Activated T-cell treated with anti-CD3 and anti-CD28 coated beads, Interleukin-2, amount 50 U/mL, for 1 hour (primary cell): ENCODE measurements at places on chromosomes 3 and 15.

DNA sequence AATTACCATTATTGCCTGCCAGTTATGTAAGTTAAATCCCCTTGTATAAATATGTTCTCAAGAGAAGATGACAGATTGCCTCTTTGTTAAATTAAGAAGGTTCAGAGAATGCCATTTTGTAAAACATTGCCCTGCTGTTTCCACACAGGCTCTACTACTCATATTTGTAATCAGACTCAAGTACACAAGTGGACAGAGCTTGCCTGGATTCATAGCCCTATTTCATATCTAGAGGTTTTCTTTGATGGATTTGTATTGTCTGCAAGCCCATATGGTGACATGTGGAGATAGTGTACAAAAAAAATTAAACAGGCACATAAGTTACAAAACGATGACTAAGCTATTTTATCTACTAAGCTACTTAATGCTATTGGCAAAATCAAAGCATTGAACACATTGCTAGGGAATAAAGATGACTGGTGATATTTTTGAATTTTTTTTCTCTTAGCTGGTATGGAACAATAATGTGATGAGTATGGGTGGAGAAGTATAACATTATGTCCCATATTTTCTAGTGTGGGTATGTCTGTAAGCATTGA is 1286.6 kb upstream of the ALCAM start:
- DNase-seq, result no peak

DNA sequence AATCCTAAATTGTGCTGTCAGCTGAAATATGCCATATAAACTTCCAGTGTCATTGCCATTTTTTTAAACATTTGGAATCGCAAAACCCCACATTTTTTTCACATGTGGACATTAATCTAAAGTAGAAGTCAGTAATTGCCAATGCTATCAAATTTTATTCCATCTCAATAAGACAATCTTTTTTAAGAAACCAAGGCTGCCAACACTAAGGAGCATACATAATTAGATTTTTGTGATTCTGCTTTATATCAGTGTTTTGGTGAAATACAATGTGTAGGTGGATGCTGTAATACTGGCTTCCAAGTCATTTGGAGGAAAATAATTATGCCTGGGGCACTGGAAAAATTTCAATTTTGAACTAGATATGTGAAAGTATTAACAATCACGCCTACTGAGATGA is 256.7 kb downstream of the ZPLD1 start:
- no peak for DNase-seq

DNA sequence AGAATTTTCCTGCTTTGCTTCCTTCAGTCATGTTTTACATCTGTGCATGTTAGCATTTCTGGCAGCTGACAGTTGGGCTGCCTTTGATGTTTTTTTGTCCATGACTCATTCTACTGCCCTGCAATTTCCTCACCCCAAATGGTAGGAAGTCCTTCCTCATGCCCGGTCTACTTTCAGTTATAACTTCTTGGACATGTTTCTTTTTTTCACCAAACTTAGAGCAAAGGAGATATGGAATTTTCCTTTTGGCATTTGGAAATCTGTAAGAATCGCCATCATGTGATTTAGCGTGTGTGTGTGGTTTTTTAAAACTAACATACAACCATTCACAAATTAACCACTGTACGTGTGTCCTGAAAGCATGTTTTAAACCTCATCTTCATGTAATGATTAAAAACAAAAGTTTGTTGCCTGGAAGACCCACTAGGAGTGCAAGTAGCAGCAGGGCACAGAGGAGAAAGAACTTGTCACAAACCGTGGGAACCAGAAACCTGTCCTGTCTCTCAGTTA is 430.7 kb upstream of the CFAP20DC start:
- DNase-seq, result no peak

DNA sequence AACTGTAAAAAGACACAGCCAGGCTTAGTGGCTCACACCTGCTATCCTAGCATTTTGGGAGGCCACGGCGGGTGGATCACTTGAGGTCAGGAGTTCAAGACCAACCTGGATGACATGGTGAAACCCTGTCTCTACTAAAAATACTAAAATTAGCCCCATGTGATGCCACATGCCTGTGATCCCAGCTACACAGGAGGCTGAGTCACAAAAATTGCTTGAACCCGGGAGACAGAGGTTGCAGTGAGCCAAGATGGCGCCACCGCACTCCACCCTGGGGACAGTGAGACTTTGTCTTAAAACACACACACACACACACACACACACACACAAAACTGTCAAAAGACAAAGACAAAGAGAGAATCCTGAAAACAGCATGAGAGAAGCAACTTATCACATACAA is 18.0 kb downstream of the SPCS1 start:
- DNase-seq, result no peak

DNA sequence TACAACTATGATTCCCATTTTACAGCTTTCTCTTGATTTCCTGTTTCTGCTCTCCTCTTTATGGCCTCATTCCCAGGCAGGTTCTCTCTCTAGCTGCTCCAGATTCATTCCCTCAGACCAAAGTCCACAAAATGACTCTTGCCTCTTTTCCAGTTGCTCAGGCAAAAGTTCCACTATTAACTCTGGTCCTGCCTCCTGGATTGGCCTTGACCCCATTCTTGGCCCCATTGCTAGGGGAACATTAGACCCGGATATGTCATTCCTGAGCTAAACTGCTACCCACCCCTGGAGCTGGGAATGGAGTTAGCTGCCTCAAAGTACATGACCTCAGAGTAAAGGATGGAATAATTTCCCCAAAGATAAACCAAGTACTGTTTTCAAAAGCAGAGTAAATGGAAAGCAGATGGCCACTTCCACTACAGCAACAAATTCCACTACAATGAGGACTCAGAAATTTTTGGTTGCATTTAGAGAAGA is 73.0 kb upstream of the GAP43 start:
- DNase-seq, result no peak

- DNase-seq, result no peak
Observed at GRCh38 chr15:90862964-90863778, 5.2 kb upstream of the FURIN start.

- no peak for DNase-seq
Observed at GRCh38 chr3:151460228-151460627, 633 bp downstream of the IGSF10 start.

DNA sequence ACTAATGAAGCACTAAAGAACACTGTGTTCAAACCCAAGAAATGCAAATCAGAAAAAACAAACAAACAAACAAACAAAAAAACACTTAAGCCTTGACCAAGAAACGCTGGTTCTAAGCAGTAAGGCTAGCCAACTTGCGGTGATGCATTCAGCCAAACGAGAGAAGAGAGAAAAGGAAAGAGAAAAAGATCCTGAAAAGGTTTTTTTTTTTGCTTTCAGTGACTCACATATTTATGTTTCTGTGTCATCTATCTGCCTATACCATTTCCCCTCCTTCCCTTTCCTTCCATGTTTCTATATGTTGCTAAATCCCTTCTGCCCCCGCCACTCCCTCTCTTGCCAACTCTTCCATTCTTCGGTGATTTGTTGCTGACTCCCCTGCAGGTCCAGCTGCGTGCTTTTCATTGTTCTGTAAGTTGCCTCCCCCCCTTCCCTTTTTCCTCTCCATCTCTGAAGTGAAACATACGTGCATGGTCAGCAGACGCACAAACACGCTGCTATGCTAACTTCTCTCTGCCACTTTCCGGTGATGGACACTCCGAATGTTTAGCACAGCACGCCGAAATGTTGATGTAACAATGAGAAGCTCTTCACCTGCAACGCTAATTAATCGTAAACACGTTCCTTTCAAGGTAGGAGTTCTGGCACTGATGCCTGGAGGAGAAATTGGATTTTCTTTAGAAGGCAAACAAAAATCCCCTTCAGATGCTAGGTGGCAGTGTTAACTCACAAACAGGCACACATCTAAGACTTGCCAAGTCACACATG is 154.4 kb downstream of the TUSC7 start:
- DNase-seq, result no peak
